ENCODE measurements at places on chromosomes 7 and 10.

GRCh38 chr7:5694912-5695726 is 86.3 kb downstream of the RNF216 start:
- ATAC-seq: peak; percentile 83

GRCh38 chr7:128790315-128791041 is 1.3 kb upstream of the CCDC136 start:
- no peak for ATAC-seq

- ATAC-seq: no peak
Measured at GRCh38 chr10:63337455-63338251, 128.1 kb downstream of the JMJD1C start.

- ATAC-seq: no peak
Measured at GRCh38 chr10:70661623-70662361, 10.5 kb upstream of the ADAMTS14 start.

- ATAC-seq: no peak
Measured at GRCh38 chr10:104612571-104613205, 28.4 kb upstream of the SORCS3 start.

DNA sequence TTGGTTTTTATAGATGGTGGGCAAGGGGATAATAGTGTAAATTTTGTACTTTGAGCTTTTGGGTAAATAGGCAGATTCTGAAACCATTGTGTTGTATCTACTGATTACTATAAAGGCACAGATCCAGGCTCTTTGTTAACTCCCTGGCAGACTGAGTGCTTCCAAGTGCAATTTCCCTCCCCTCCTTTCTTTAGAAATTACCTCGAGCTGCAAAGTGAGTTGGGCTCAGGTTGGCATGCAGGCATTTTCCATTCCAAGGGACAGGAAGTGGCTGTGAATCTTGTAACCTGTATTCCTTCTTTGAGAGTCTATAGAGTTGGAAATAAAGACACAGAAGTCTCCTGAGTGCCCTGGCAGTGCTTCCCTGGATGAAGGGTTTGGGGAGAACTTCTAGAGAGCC is 494.2 kb upstream of the GALNT17 start:
- ATAC-seq: no peak

GRCh38 chr7:68348401-68348800 is 1249.9 kb upstream of the AUTS2 start:
- ATAC-seq: no peak

DNA sequence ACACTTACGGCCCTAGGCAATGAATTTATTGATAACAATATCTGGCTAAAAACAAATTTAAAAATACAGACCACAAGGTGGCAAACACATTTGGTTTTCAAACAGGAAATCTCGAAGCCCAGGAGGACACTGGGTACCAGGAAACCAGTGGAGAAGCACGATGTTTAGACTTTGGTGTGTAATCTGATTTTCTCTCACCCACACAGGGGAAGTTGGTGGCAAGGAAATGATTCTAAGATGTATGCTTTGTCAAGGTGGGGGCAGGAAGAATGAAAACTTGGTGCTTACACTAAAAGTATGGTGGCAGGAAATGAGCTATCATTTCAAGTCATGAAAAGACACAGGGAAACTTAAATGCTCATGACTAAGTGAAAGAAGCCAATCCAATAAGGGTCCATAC is 113.2 kb upstream of the ANKRD1 start:
- no peak for ATAC-seq

DNA sequence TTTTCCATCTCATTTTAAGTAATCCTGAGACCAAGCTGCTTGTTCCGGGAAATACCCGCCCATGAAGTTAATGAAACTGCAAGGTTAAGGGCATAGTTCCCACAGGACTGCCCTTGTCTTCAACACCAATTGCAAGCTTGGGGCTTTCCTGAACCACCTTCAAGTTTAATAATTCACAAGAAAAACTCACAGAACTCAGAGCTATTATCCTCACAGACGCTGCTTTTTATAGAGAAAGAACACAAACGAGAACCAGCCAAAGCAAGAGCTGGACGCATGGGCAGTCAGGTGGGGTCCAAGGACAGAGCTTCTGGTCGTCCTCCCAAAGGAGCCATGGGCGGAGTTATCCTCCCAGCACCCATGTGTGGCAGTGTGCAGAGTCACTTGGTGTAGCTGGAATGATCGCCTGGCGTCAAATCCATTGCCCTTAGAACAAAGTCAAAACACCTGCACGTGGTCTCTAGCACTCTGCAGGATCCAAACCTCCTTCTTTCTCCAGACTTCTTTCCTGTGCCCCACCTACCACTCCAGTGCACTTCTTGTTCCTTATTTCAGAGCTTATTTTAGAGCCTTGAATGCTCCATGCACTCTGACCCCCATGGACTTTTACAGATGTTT is 56.7 kb downstream of the SNX10 start:
- ATAC-seq: no peak

GRCh38 chr7:75957021-75957736 is 37.2 kb downstream of the TMEM120A start:
- ATAC-seq: no peak

DNA sequence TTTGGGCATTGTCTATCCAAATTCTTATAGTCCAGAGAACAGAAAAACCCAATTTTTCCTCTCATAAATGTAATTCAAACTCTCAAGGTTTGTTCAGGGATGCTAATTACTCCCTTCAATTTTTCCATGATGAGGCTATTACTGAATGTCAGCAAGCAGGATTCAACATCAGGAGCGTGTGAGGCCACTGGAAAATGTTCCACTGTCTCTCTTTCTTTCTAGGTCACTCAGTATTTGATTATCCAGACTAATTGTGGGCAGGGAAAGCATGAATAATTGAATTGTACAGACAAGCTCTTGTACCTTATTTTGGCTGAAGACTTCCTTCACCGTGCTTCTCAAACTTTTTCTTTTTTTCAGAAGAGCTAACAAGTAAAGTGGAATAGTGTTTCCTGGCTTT is 30.7 kb downstream of the THNSL1 start:
- no peak for ATAC-seq

GRCh38 chr10:90289037-90289436 is 568.8 kb downstream of the HTR7 start:
- no peak for ATAC-seq

GRCh38 chr10:71817831-71818655 is 33.0 kb downstream of the PSAP start:
- no peak for ATAC-seq

- ATAC-seq: peak; percentile 21
Measured at GRCh38 chr10:12707461-12708185, 293.9 kb downstream of the CCDC3 start.

- no peak for ATAC-seq
Measured at GRCh38 chr10:70060389-70060788, 7.7 kb downstream of the MACROH2A2 start.

DNA sequence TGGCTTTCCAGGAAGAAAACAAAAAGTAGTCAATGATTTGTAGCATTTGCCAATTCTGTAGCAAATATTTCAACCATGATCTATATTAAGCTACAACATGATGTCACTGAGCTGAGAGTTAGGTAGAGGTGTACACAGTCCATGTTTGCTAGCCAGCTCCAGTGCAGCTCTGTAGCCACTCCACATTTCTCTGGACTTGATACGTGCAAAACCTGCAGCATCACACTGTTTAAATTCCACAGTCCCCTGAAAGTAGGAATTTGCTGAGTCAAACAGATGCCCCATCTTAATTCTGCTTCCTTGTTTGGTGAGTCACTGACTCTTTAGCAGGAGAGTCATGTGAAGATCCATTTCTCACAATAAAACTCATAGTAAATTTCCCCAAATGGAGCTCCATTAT is 89.8 kb upstream of the LRRTM3 start:
- no peak for ATAC-seq

- no peak for ATAC-seq
Measured at GRCh38 chr7:108535744-108536143, 9.8 kb upstream of the PNPLA8 start.

DNA sequence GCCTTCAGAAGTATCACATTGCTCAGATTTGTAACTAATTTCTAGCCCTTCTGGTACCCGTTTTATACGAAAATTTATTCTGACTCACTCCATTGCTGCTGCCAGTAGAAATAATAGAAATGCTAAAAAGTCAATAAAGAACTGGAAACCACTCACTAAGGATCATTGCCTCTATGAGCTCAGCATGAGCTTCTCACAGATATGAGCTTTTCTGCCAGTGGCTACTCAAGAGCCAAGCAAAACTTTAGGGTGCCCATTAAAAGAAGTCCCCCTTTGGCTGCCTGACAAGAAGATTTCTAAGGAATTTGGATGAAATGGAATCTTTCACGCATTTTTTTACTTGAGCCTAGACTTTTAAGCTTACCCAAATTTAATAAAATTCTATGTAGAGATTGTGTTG is 52.5 kb downstream of the GPR37 start:
- no peak for ATAC-seq

DNA sequence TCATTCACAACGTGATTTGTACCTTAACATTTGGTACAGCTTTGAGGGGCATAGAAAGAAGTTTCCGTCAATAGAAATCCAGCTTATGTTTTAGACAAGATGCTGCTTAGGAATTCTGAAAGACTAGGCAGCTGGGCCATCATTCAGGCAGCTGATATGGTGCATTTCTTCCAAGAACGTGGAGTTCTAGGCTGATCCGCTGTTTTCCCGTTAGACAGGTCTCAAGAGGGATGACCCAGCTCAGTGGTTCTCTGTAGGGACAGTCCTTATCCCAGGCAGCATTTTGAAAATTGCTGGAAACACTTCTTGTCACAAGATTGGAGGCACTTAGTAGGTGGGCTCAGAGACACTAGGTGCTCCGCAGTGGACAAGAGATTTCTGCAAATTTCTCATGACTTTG is 242.7 kb upstream of the FOXK1 start:
- ATAC-seq: no peak

- ATAC-seq: peak; percentile 41
Measured at GRCh38 chr10:84179059-84179710, 5.6 kb downstream of the GPR15LG start.

DNA sequence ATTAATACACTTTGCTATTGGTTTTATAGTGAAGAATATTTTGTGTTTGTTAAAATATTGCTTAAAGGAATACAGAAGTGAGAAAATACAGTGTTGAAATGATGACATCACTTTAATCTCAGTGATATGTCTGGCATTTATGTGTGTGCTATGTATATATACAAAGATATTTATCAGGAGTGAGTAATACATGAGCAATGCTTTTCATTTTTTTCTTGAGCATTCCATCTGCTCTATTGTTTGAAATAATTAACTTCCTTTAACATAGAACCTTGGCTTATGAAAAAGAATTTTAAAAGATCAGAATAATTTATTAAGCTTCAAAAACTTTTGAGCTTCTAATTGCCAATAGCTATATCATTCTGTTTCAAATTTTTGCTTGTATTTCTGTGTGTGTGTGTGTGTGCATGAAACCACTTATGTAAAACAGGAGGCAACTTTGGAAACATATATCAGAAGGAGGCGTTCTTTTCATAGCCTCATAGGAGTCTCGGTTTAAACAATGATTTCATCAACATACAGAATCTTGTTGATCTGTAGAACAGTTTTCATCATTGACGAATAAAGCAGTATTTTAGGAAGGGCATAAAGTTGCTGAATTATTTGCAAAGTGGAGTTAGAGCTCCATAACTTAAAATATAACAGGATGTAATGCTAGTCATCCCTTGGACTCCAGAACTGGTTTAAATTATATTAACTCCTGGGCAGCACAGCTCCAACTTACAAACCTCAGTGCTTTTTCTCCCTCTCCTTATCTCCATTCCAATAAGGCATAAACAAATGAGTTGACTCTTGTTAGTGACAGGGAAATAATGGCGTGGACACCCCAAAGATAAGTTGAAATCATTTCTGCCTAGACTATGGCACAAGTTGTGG is 228.4 kb upstream of the DGKB start:
- no peak for ATAC-seq

- ATAC-seq: no peak
Measured at GRCh38 chr10:104021246-104021645, 54.3 kb downstream of the SLK start.

DNA sequence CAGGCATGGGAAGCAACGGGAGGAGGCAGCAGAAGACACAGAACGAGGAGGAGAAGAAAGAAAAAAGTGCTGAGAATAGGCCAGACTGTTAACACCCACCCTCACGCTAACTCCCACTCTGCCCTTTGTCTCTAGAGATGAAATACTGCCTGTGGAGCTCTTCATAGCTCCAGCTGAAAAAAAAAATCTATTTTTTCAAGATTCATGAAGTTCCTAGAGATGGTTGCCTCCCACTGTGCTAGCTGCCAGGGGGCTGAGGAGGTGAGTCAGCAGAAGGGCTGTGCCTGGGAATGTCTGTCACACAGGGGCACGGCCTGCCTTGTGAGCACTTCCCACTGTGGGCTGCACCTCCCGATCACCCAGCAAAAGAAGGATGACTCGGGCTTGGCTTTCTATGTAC is 144.5 kb downstream of the RNF216 start:
- ATAC-seq: no peak

- ATAC-seq: no peak
Measured at GRCh38 chr10:11699550-11700097, 42.6 kb upstream of the ECHDC3 start.

DNA sequence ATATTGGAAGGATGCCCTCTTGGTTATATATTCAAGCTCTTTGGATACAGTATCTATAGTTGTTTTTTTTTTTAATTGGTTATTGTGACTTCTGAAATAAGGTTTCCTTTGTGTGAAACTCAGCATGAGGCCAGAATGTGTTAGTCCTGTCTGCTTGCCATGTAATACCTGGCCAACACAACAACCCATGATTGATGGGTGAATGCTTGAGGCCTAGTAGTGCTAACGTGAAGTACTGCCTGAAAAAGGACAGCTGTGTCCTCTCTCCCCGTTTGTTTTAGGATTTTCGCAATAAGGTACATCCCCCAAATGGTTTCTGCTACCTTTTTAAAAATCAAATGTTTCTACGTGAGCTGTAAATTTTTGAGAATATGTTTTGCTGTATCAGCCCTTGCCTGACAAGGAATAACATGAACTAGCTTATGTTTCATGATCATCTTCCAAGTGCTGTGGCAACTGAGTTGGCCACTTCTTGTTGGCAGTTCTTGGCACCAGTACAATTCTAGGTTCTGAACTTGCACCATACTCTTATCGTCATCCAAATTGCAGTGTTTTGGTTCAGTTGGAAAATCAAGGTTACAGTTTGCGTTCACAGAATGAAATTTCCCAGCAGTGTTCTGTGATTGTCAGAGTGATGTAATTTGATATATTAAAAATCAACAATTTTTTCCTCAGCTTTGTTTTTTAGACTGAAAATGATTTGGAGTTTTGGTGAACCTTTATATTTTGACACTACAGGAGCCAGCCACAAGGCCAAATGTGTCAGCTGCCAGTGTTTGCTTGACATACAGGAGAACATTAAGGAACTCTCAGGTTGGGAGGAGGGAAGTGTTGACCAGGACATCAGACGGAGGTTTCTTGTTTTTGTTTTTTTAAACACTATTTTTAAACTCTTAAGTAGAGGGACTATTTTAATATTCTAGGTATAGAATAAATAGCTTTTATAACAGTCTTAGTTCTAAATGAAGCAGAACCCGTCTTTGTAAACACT is 13.5 kb upstream of the ASCC1 start:
- no peak for ATAC-seq

- no peak for ATAC-seq
Measured at GRCh38 chr7:108294595-108294994, 161.6 kb downstream of the NRCAM start.

GRCh38 chr7:20401861-20402746 is 71.4 kb downstream of the ITGB8 start:
- no peak for ATAC-seq

All from activated CD4-positive, CD25-positive, alpha-beta regulatory T cell treated with anti-CD3 and anti-CD28 coated beads, Interleukin-2, amount 50 U/mL, for 24 hours (primary cell).